ENCODE measurements at places on chromosomes 6 and 20.

DNA sequence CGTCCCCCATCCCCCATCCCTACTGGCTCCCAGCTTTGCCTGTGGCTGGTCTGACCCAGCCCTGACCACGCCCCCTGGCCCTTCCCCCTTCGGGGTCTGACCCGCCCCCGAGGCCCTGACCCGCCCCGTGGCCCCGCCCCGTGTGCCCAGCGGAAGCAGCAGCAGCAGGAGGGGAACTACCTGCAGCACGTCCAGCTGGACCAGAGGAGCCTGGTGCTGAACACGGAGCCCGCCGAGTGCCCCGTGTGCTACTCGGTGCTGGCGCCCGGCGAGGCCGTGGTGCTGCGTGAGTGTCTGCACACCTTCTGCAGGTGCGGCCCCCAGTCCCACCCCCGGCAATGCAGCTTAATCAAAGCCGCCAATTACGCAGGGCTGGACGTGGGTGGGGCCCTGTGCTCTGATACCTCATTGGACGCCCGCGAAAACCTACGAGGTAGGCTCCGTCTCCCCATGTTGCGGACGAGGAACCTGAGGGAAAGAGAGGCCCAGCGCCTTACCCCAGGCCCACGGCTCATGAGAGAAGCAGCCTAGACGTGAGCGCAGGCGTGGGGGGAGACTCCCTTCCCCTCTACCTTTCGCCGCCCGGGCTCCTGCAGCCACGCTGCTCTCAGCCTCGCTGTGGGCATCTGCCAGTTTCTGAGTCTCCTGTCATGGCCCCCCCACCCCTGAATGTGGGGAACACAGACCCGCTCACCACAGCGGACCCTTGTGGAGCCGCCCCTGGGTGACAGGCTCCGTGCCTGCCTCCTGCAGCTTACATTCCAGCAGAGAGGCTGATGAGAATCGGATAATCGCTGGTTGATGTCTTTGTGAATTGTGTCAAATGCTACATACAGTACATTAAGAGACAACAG lies 12.8 kb downstream of the RBCK1 start:
- no peak for DNase-seq

GRCh38 chr6:161259302-161259701 lies 14.6 kb downstream of the AGPAT4 start:
- DNase-seq: no peak

DNA sequence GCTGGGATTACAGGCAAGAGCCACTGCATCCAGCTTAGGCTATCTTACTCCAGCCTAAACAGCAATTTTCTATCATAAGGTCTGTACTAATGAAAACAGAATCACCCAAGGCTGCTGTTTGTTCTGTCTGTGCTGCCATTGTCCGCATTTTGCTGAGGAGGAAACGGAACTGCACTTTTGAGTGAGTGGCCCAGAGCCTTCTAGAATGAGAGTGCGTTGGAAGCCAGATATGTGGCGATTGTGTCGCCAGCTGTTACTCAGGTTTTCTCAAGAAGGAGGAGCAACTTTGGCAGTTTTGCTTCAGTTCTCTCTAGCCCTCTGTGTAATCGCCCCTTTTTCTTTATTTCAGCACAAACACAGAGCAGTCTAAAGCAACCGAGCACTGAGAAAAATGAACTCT lies 18.3 kb downstream of the PRDM1 start:
- DNase-seq: no peak

DNA sequence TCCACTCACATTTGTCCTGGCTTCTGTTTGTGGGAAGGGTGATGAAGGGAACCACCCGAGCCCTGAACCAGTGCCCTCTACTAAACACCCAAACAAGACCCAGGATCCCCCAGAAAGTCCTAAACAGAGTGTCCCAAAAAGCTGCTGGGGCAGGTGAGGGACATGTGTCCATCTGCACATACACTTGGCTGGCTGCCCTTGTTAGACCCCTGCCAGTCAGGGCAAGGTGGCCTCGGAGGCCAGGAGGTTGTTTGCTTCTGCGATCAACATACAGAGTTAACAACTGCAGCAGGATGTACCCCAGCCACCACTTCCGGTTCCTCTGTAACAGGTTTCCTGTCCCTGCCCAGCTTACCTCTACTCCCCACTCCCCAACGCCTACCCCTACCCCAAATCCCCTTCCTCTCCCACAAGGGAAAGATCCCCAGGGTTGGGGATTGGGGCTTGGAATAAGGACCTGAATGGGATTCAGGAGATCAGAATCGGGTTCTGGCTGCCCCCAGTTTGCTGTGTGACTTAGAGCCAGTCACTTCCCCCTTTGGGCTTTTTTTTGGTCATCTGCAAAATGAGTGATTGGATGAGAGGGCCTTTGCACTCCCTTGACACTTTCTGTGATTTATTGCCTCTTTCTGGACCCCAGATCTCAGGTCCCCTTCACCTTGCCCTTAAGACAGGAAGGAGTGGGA lies 13.9 kb downstream of the DEF6 start:
- no peak for DNase-seq

- peak; percentile 79 for DNase-seq
Observed at GRCh38 chr20:35306931-35307517, 14.8 kb upstream of the FAM83C start.

DNA sequence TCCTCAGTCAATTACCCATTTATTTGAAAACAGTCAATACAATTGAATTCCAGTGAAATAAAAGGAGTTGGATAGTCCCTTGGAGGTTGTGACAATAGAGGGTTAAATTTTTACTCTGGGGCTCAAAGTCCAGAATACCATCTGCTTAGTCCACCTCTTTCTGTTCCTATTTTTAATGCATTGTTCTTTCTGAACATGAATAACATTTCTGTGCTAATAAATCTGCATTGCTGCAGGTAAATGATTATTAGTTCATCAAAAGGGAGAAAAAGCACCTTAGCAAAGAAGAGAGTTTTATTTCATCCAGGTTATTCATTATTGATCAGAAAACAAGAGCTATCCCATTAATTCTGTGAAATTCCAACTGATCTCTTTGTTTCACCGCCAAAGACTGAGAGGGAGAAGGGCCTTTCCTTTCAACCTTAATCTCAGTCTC lies 166.1 kb upstream of the OLIG3 start:
- no peak for DNase-seq

GRCh38 chr6:111992851-111993250 lies 61.1 kb upstream of the CCN6 start:
- DNase-seq: peak; percentile 16

GRCh38 chr20:56778765-56779195 lies 149.7 kb downstream of the TFAP2C start:
- no peak for DNase-seq

DNA sequence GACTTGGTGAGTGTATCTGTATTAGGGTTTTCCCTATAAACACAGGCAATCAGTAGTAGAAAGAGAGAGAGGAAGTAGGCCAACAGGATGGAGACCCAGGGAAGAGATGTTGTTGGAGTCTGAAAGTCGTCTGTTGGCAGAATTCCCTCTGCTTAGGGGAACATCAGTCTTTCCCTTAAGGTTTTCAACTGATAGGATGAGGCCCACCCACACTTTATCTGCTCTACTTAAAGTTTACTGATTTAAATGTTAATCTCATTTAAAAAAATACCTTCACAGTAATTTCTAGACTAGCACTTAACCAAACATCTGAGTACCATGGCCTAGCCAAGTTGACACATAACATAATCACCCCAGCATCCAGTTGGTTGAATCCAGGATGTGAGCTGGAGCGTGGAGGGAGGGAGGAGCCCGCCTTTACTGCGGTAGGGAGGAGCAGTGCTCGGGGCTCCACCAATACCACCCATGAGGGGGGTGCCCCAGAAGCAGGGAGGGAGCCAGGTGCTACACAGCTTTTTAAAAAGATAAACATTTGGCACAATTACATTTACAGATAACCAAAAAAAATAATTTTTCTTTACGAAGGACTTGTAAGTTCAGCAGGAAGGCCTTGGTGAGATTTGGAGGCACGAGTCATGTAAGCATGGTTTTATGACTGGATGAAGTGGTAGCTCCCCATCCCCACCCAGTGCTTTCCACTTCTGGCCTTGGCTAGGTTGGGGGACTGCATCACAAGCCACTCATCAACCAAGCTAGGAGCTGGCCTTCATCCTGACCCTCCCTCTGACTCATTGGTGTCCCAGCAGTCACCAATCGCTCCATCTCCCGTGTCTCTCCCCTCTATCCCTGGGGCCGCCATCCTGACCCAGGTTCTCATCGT lies 18.4 kb upstream of the SNX9 start:
- DNase-seq: no peak

DNA sequence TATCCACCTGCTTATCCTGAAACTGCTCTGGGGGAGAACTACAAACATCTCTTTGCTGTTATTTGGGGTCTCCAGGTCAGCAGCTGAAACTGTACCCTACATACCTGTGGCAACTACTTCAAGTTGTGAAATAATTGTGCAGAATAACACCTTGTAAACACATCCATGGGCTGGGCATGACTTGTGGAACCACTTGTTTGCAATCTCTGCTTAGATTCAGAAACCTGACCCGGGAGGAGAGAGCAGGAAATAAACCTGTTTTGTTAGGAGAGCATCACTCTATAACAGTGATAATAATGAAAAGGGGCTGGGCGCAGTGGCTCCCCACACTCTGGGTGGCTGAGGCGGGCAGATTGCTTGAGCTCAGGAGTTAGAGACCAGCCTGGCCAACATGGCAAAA lies 183.1 kb downstream of the NFATC2 start:
- no peak for DNase-seq

- no peak for DNase-seq
Observed at GRCh38 chr20:49674383-49675352, 39.0 kb downstream of the B4GALT5 start.

Data from RKO (cell line).